SW480 (cell line): ENCODE measurements at places on chromosomes 12 and 14.

- DNase-seq: peak; percentile 34
Observed at GRCh38 chr12:6899837-6900519, 4.6 kb upstream of the LRRC23 start.

DNA sequence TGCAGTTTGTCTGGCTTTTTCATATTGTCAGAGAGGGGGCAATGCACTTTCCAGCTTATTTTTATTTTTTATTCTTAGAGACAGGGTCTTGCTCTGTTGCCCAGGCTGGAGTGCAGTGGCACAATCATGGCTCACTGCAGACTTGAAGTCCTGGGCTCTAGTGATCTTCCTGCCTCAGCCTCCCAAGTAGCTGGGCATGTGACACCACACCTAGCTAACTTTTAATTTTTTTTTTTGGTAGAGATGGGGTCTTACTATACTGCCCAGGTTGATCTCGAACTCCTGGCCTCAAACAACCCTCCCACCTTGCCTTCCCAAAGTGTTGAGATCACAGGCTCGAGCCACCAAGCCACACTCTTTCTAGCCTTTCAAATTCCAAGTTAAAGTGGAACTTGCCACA lies 3.9 kb upstream of the A2ML1 start:
- DNase-seq: no peak

GRCh38 chr12:123050331-123050831 lies 69.9 kb downstream of the ARL6IP4 start:
- DNase-seq: no peak

DNA sequence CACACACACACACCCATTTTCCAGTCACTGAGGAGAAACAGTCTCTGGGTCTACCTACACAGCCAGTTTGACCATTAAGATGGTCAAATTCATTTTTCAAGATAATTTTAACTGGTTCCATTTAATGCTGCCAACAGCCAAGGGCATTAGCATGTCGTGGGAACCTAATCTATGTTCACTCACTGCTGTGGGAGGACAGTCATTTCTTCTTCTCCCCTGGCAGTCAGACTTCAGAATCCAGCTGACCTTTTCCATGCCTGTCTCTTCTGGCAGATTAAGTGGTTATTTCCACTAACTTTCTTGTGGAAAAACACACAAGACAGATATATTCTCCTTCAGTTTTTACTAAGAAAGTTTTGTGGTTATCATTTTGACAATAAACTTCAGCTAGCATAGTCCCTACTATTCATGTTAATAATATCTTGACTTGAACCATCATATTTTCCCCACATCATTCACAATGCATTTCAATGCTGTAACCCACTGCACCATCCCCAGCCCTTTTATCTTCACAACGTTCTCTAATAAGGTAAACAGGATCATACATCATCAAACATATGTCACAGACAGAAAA lies 82.2 kb downstream of the DAD1 start:
- no peak for DNase-seq

DNA sequence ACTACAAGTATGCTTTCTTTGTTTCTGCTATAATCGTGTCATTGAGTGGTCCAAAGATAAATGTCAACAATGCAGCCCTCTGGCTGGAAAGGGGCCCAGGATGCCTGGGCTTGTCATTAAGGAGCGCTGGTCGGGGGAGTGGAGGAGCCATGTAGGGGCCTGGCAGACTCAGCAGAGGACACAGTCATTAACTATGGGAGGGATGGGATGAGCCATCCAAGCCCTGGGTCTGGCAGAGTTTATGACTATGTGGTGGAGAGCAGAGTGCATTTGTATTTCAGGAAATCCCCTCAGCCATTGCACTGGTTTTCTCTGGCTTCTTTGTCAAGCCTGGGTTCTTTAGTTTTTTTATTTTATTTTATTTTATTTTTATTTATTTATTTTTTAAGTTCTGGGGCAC lies 243.1 kb downstream of the C12orf75 start:
- DNase-seq: no peak

DNA sequence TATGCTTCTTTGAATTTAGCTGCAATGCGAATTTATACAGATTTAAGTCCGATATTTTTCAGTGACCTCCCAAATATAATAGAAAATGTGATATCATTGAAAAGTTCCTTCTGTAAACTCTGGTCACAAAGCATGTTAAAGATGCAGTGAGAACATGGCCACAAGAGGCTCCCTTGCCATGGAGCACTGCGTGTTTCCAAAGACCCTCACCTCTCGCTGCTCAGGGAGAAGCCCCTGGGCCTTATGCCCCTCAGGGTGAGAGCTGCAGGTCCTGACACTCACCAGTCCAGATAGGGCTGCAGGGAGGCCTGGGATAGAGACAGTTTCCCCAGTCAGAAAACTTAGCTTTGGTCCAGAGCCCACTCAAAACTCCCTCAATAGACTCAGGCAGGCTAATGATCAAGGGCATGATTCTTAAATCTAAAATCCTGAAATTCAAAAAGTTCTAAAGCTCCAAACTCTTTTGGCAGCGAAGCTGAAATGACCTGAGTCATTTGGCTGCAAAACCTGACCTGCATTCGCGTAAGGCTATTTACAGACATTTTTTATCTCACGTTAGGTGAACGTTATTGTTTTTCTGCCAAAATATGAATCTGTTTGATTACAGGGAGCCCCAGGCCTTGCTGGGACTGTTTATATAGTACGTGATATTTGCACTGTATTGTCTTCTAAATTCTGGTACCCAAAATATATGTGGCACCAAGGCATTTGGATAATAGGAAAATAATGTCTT lies 67.8 kb downstream of the CAPZA3 start:
- DNase-seq: no peak

DNA sequence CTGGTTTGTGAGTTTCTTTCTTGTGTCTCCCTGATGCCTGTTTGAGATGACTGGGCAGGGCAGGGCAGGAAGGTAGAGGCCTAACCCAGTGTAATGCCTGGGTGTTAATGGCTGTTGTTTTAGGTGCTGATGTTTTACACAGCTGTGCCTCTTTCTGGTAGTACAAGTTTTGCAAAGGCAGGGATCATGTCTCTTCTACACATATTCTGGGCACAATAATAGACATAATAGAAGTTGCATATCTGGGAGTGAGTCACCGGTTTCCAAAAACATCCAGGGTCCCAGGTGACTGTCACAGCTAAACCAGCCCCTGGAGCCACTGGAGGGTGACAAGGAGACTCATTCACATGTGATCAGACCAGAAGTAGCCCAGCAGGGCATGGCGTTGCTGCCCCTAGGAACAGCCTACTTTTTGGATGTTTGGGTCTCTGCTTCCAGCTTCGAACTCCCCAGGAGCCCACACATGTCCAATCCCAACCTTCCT lies 18.1 kb downstream of the TPCN1 start:
- DNase-seq: no peak

DNA sequence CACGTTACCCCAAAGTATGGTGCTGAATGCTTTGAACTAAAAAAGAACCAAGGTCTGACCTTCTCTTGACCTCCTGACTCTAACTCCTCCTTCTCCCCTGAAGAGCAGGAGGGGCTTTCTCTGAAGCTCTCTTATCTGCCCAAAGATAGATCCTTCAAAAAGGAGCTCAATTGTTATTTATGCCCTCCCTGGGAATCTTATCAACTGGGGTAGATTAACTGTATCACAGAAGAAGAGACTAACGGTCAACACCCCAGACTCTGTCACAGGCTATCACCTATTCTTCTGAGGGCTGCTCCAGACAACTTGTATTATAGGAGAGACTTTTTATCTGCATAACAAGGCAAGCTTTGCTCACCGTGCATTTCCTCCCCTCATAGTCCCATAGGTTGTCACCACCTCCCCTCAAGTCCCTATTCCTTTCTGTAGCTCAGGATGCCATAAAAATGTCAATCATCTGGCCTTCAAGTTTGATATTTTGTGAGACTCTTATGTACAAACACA lies 86.6 kb downstream of the PAPLN start:
- no peak for DNase-seq

DNA sequence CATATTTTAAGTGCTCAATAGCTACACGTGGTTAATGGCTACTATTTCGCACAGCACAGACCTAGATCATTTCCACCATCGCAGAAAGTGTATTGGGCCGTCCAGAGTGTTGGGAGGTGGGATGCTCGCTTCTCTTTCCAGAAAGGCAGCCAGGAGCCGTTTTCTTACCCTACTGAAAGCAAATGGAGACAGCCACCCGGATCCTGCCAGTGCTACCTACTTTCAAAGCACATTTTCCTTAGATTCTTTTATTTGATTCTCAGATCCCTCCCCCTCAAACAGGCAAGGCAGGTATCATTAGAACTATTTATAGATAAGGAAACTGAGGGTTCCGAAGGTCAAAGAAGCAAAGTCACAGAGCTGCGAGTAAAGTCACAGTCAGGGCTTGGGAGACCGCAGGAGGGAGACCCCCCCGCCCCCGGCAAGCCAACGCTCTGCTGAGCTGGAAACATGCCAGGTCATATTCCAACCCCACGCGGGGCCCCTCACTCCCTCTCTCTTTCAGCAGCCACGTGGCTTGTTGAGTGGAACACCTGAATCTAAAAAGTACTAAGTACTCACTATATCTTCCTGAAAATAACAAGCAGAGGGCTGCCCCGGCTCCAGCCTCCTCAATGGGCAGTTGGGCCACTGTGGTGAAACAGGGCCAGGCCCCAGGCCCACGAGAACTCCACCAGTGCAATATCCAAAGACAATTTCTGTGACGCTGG lies 36.2 kb downstream of the PRIMA1 start:
- no peak for DNase-seq

GRCh38 chr12:130470969-130471368 lies 133.3 kb downstream of the PIWIL1 start:
- DNase-seq: no peak

DNA sequence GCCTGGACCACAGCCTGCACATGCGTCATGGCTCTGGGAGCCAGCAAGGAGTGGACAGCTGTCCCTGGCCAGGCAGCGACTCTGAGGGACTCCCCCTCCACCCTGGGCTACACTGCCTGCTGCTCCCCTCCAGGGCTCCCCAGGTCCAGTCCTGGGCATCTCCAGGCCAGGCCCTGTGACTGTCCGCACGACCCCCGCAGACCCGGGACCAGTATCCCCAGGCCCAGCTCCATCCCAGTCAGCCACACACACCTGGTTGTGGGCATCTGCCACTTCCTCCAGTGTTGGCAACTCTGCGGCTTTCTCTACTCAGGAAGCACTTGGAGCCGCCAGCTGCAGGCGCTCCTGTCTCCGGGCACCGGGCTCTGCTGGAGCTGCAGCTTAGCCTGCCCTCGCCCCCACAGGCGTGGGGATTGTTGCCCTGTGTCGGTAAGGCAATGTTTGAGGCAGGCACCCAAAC lies 2.4 kb downstream of the ULK1 start:
- no peak for DNase-seq

DNA sequence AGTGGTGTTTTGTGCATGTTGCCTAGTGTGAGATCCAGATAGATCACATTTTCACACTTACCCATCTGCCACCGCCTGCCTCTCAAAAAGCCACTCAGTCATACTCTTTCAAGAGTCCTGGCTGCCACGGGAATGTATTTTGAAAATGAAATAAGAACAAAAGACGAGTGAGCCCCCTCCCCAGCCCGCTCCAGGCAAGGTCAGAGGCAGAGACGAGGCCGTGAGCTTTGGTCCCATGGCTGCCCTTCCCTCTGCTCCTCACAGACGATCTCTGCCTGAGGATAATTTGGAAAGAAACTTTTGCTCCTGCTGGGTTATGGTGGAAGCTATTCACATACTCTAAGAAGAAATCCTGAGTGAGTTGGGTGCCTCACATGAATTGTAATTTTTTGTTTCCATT lies 924.3 kb downstream of the BCL11B start:
- no peak for DNase-seq

- DNase-seq: no peak
Observed at GRCh38 chr14:95518045-95518751, 1.7 kb upstream of the SYNE3 start.

GRCh38 chr12:122203301-122204166 lies at the start of gene B3GNT4:
TSS of gene B3GNT4 (plus strand) at chr12:122203709. CDS start at chr12:122204619, 910 bp downstream.
- peak; percentile 60 for DNase-seq

DNA sequence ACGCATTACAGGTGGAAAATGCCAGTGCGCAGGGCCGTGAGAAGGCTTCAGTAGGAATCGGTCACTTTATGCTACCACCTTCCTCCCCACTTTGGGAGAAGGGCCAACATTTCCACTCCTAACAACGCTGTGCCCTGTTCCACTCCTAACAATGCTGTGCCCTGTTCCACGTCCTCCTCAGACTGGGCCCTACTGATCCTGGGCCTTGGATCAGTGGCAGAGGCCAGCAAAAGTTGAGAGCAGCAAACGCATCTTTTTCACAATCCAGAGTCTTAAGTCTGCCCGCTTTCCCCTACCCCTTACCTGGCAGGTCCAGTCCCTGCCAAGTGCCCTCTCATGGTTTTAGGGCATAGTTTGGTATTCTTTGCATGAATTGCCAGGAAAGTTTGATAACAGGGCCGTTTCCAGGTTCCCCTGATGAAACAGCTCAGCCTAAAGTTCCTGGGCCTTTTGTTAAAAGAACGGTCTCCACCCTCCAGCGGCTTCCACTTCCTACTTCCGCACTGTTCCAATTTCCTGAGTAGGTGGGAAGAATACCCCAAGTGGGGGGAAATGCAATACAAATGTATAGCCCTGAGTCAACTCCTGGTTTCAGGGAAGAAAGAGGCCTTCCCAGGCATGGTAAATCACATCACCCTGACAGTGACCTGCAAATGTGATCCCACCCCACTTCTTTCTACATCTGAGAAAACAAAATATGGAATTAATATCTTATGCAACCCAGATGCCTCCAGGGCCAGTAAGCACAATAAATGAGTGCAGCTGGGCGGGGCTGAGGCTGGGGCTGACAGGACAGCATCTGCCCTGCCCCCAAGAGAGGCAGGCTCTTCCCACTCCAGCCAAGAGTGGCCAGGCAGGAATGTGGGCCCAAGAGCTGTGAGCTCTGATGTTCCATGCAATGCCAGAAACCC lies 15.0 kb downstream of the KCTD10 start:
- DNase-seq: peak; percentile 33
